Caco-2 (cell line): ENCODE measurements at places on chromosomes 3 and 15. TPM values are rescaled to one million over a fixed set of nuclear protein-coding genes. Genes with fewer than 3 reads are reported as not detected.

The SEMA5B gene
- 0.84 and 1.0 TPM in 2 replicates for total RNA-seq

The MYRIP gene
- 0.59 and 0.77 TPM in 2 replicates for total RNA-seq

The EFCC1 gene
- 0.28 and 0.39 TPM in 2 replicates for total RNA-seq

The SKOR1 gene
- total RNA-seq = not detected in 2 replicates

The PSMD6 gene
- total RNA-seq = 96.6 and 100 TPM in 2 replicates

The SUSD5 gene
- not detected in 2 replicates for total RNA-seq

The GPR87 gene
- 0.18 and 0.28 TPM in 2 replicates for total RNA-seq

The C3orf49 gene
- not detected in 2 replicates for total RNA-seq

The CCR4 gene
- total RNA-seq = 0.16 TPM in 1 of 2 replicates, not detected in the other

The SNURF gene
- 10.7 and 32.4 TPM in 2 replicates for total RNA-seq

The SPATA12 gene
- total RNA-seq = 0.16 TPM in 1 of 2 replicates, not detected in the other

The GP9 gene
- total RNA-seq = not detected in 2 replicates

The CISH gene
- 2.9 and 3.4 TPM in 2 replicates for total RNA-seq

GRCh38 chr15:55253580-55253979, 36.0 kb downstream of the RAB27A start:
- no peak for DNase-seq
- no peak overlapping the region for H3K4me3 ChIP-seq
- H3K27me3 ChIP-seq = no peaks in the 10 kb centered on the region

- H3K36me3 ChIP-seq = no peaks in the 10 kb centered on the region
- no peaks in the 10 kb centered on the region for H3K27me3 ChIP-seq
- no peak overlapping the region for H3K4me3 ChIP-seq
- DNase-seq = no peak
- no peak overlapping the region for H3K27ac ChIP-seq
Measured at GRCh38 chr3:58688574-58688973, 22.0 kb upstream of the FAM3D start.

DNA sequence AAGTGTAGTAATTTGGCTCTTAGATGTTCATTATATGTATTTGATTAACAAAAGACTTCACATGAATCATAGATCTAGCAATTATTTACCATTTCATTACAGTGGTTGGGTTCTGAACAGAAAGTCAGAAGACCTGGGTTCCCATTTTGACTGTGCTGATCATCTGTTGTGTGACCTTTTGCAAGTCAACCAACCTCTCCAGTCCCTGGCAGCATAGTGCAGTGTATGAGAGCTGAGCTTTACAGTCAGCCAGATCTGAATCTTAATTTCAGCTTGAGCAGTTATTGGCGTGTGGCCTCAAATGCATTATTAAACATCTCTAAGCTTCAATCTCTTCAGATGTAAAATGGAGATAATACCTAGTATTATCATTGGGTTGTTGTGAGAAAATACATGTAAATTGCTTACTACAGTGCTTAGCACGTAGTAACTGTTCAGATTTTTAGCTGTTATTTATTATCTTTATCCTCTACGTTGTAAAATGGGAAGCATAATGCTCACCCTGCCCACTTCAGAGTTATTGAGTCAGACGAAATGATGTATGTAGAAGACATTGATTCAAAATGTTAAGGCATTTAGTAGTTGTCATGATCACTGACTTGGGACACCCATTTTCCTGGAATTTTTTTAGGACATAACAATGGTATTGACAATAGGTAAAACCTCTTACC, 104.0 kb downstream of the KLHL25 start:
- no peak overlapping the region for H3K4me3 ChIP-seq
- H3K4me1 ChIP-seq = no peaks in the 10 kb centered on the region
- no peak for DNase-seq
- H3K27ac ChIP-seq = no peak overlapping the region
- H3K27me3 ChIP-seq = no peaks in the 10 kb centered on the region

DNA sequence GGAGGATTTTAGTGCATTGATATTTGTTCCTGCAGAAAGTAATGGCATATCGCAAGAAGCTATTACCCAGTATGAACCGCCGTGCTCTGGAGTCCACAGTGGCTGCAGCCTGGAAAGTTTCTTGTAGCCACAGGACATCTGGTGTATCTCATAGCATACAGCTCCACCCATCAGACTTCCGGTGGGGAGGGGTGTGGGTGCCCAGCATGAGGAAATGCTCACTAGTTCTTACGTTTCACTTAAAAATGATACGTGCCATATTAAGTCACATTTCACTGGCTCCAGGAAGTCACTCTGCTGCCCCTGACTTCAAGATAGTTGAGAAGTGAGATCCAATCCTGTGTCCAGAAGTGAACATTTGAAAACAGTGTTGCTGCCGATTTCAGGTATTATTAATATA, 990.4 kb downstream of the GBE1 start:
- H3K4me1 ChIP-seq = no peaks in the 10 kb centered on the region
- no peak overlapping the region for H3K4me3 ChIP-seq
- no peaks in the 10 kb centered on the region for H3K36me3 ChIP-seq

GRCh38 chr3:88059380-88060170, 520 bp downstream of the ZNF654 start:
- peak overlapping the region; percentile 99 for H3K4me3 ChIP-seq
- H3K36me3 ChIP-seq = peaks cover 3% of the 10 kb centered on the region; the same call in 1 of the 2 replicates
- DNase-seq = no peak
- no peaks in the 10 kb centered on the region for H3K27me3 ChIP-seq
- peak overlapping the region; percentile 70 for H3K27ac ChIP-seq
- H3K4me1 ChIP-seq = 0 out of 2 replicates have a peak, but pooled peaks cover 11% of the 10 kb centered on the region

DNA sequence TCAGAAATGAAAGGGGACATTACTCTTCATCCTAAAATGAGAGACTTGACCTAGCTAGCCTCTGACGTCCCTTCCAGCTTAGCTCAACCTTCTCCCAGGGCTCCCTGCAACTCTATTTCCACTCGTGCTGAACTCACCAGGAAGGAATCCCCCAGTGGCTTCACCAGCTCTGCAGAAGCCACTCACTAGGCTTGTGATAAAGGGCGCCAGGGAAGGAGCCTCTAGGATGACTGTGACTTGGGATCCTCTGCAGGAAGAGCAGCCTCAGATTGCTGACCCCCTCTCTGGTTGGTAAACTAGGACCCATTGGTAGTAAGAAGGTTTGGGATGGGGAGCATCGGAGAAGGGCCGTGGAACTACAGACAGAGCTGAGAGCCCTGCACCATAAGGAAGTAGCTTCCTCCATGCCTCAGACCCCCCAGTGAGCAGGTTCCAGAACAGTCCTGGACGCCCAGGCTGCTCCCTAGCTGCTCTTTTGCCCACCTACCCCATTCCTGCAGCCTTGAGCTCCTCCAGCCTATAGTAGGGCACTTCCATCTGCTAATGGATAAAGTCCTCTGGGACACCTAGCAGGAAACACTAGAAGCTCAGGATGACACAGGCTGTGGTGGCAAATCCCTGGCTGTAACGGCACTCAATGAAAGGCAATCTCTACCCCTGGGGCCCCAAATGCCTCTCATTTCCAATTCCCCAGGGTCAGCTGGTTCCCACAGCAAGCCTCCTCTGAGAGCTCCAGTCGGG, 26.0 kb downstream of the PLA2G4F start:
- H3K4me3 ChIP-seq = no peak overlapping the region
- no peak for DNase-seq
- H3K4me1 ChIP-seq = no peaks in the 10 kb centered on the region
- no peaks in the 10 kb centered on the region for H3K36me3 ChIP-seq
- no peak overlapping the region for H3K27ac ChIP-seq

DNA sequence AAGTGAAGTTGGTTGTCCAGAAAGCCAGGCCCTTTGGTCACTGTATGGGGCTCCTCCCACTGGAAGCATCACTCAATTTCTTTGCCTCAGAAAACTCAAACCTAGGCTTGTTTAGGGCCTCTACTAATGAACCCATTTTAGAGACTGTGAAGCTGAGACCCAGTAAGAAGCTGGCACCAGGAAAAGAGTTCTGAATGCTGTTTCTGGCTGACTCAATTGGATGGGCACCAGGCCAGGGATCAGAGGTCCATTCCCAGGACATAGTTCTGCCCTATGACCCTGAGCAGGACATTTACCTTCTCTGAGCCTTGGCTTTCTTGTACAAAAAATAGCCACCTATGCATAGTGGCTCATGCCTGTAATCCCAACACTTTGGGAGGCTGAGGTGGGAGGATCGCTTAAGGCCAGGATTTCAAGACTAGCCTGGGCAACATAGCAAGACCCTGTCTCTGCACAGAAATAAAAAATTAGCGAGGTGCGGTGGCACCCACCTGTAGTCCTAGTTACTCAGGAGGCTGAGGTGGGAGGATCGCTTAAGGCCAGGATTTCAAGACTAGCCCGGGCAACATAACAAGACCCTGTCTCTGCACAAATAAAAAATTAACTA, 30.6 kb downstream of the CD276 start:
- no peaks in the 10 kb centered on the region; the same call in 1 of the 2 replicates for H3K36me3 ChIP-seq
- no peak for DNase-seq
- H3K4me1 ChIP-seq = no peaks in the 10 kb centered on the region
- H3K27me3 ChIP-seq = no peaks in the 10 kb centered on the region
- no peak overlapping the region for H3K27ac ChIP-seq
- H3K4me3 ChIP-seq = no peak overlapping the region

GRCh38 chr3:62942227-62942626, 67.0 kb upstream of the CADPS start:
- no peaks in the 10 kb centered on the region for H3K36me3 ChIP-seq
- no peaks in the 10 kb centered on the region for H3K4me1 ChIP-seq
- no peak overlapping the region for H3K27ac ChIP-seq
- DNase-seq = no peak
- no peak overlapping the region for H3K4me3 ChIP-seq
- H3K27me3 ChIP-seq = no peaks in the 10 kb centered on the region

- H3K4me3 ChIP-seq = no peak overlapping the region
- no peak for DNase-seq
- no peaks in the 10 kb centered on the region for H3K36me3 ChIP-seq
- no peaks in the 10 kb centered on the region for H3K4me1 ChIP-seq
- H3K27ac ChIP-seq = no peak overlapping the region
- H3K27me3 ChIP-seq = no peaks in the 10 kb centered on the region
Measured at GRCh38 chr3:112888381-112889085, 41.9 kb upstream of the CD200R1L start.

- no peaks in the 10 kb centered on the region for H3K36me3 ChIP-seq
- no peak overlapping the region for H3K4me3 ChIP-seq
- DNase-seq = no peak
- H3K27ac ChIP-seq = no peak overlapping the region
- peaks cover 2% of the 10 kb centered on the region; the same call in 1 of the 2 replicates for H3K4me1 ChIP-seq
Measured at GRCh38 chr15:90844696-90845095, 23.7 kb upstream of the FURIN start.

- no peak overlapping the region for H3K27ac ChIP-seq
- DNase-seq = no peak
- H3K27me3 ChIP-seq = no peaks in the 10 kb centered on the region
- H3K4me3 ChIP-seq = no peak overlapping the region
- no peaks in the 10 kb centered on the region for H3K36me3 ChIP-seq
Measured at GRCh38 chr3:32017286-32017685, 35.7 kb downstream of the ZNF860 start.

DNA sequence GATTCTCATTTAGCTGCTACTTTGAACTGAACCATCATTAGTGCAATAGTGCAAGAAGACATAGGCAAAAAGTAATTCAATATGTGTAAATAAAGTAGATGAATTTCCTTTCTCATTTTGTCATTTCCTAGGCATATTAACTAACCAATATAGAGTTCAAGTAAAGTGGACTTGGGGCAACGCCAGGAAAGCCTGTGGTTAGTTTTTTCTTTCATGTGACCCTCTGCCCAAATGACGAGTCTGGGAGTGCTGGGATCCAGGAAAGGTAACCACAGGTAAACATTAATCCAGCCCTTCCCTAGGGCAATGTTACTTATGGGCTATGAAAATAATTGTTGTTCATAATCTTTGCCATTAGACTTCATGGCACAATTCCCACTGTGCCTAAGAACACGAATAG, 181.0 kb downstream of the VPS13C start:
- H3K4me3 ChIP-seq = no peak overlapping the region
- no peaks in the 10 kb centered on the region for H3K27me3 ChIP-seq
- no peak overlapping the region for H3K27ac ChIP-seq
- no peak for DNase-seq

GRCh38 chr15:39177561-39177960, 403.3 kb upstream of the THBS1 start:
- no peak for DNase-seq
- no peak overlapping the region for H3K27ac ChIP-seq
- H3K36me3 ChIP-seq = no peaks in the 10 kb centered on the region
- no peaks in the 10 kb centered on the region for H3K27me3 ChIP-seq
- H3K4me1 ChIP-seq = peaks cover 18% of the 10 kb centered on the region

DNA sequence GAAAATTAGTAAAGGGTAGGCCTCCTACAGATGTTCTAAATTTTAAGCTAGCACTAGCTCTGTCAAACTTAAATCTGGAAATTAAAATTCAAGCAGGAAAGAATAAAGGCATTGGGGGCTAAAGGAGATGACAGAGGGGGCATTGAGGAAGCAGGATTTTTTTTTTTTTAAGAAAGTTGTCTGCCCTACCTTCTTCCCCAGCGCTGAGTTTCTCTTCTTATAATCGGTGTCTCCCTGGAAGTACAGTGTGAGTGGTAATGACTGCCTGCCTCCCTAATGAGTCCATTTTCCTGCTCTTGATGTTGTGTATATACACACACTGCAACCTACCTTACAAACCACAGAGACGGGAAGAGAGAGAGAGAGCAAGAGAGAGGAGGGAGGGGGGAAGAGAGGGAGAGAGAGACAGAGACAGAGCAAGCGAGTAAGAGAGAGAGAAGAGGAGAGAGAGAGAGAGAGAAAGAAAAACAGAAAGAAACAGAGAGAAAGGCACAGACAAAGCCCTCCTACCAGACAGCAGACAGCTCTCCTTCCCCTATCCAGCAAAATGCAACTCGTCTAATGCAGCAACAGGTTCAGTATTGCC, 47.0 kb downstream of the ZBTB20 start:
- no peaks in the 10 kb centered on the region for H3K36me3 ChIP-seq
- DNase-seq = no peak
- no peak overlapping the region for H3K4me3 ChIP-seq
- no peaks in the 10 kb centered on the region for H3K27me3 ChIP-seq
- H3K27ac ChIP-seq = no peak overlapping the region
- no peaks in the 10 kb centered on the region for H3K4me1 ChIP-seq

GRCh38 chr3:170027233-170028102, 10.3 kb upstream of the GPR160 start:
- no peak overlapping the region for H3K27ac ChIP-seq
- no peaks in the 10 kb centered on the region for H3K27me3 ChIP-seq
- H3K36me3 ChIP-seq = no peaks in the 10 kb centered on the region

- no peak overlapping the region for H3K4me3 ChIP-seq
- no peak for DNase-seq
- H3K27me3 ChIP-seq = no peaks in the 10 kb centered on the region
- no peaks in the 10 kb centered on the region for H3K36me3 ChIP-seq
Measured at GRCh38 chr15:65806397-65806796, 14.3 kb upstream of the DENND4A start.

- H3K27me3 ChIP-seq = no peaks in the 10 kb centered on the region
- H3K4me1 ChIP-seq = no peaks in the 10 kb centered on the region
- no peak overlapping the region for H3K27ac ChIP-seq
- no peak for DNase-seq
Measured at GRCh38 chr3:189677667-189678066, 46.5 kb downstream of the TP63 start.

- H3K36me3 ChIP-seq = no peaks in the 10 kb centered on the region
- DNase-seq = no peak
- H3K4me1 ChIP-seq = no peaks in the 10 kb centered on the region
- H3K27me3 ChIP-seq = no peaks in the 10 kb centered on the region
- H3K27ac ChIP-seq = no peak overlapping the region
Measured at GRCh38 chr15:70936326-70936725, 43.7 kb downstream of the LRRC49 start.
